ENCODE measurements at places on chromosomes 7 and 10.

DNA sequence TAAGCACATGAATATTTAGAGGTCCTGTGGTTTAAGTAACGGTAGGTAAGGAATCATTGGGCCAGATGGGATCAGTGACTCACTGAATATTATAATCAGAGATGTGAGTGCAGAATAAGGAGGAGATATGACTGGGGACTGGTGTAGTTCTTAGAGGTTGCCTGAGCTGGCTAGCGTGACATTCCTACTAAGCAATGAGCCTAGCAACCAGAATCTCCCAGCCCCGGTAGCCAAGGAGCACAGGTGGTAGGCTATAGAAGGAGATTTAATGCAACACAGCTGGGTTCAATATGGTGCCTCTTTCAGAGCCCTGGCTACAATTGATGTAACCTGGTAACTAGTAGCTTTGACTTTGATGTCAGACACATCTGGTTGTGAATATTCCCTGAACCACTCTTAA lies 641.6 kb downstream of the AUTS2 start:
- no peak for DNase-seq

GRCh38 chr7:36208426-36208825 lies 55.4 kb downstream of the EEPD1 start:
- DNase-seq, result no peak

GRCh38 chr10:105973360-105973759 lies 1191.1 kb downstream of the SORCS1 start:
- no peak for DNase-seq

DNA sequence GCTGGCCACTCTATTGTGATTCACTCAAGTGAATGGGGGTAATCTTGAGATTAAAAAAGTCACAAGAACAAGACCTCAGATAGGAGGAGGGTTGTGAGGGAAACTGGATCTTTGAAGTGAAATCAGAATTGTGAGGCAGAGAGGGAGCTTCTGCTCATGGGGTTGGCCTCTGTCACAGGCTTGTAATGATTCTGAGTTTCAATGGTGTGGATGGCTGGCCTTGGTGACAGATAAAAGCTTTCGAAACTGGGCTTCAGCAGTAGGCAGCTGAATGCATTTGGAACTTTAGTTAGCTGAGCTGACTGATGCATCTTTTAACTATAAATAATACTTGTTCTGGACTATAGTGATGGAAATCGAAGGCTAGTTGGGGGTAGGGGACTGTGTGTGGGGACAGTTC lies 12.2 kb downstream of the TAS2R60 start:
- DNase-seq, result no peak

- DNase-seq, result no peak
Observed at GRCh38 chr7:104986628-104987259, 27.3 kb upstream of the KMT2E start.

GRCh38 chr7:3432911-3433310 lies 131.9 kb downstream of the SDK1 start:
- no peak for DNase-seq

DNA sequence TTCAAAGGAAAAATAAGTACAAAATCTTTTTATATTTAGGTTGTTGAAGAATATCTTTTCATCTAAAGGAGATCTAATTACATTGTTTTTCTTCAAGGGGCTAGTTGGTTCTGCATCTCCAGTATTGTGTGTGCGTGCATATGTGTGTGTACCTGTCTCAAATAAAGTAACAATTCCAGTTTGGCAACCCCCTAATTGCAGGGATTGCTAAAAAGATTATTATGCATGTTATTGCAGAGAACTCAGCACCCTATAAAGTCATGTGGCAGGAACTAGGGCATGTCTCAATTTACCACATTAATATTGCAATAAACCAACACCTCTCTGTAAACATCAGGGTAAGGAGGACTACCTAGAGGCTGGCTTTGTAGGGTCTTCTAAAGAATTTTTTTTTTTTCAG lies 37.0 kb downstream of the MRPS33 start:
- no peak for DNase-seq

DNA sequence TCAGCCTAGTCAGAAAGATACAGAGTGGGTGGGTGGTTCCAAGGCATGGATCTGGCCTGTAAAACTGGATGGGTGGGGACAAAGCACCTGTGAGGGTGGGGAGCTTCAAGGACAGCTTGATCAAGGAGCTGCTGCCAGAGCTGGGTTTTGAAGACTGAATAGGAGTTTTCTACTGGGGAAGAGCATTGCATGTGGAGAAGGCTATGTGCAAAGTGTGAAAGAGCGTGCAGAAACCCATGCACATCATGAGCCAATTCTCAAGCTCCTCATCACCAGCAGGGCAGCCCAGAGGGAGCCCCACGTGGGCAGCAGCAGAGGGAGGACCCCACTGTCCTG lies 58.6 kb downstream of the PDGFA start:
- no peak for DNase-seq

- no peak for DNase-seq
Observed at GRCh38 chr7:77674878-77675277, 21.4 kb upstream of the RSBN1L start.

- no peak for DNase-seq
Observed at GRCh38 chr7:82821037-82821436, 341.6 kb downstream of the PCLO start.

- DNase-seq, result peak; percentile 46
Observed at GRCh38 chr7:152145853-152146466, 120.5 kb downstream of the GALNT11 start.

DNA sequence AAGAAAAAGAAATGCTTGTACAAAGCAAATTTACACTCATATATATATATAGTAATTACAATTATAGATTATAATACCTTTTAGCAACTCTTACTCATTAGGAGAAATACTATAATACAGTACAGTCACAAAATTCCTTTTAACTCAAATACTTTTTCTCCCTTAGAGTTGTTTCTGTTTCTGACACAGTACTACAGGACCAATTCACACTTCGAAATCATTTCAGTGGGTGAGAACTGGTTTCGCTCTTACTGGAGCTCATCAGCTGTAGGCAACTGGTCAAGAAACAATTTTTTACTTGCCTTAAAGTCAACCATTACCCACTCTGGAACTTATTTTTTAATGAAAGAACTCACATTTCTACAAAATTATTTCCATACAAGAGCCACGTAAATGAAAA lies 6.0 kb downstream of the CCDC186 start:
- no peak for DNase-seq

- DNase-seq, result peak; percentile 2
Observed at GRCh38 chr7:94003446-94004023, 620 bp downstream of the BET1 start.

- peak; percentile 63 for DNase-seq
Observed at GRCh38 chr10:22657566-22658225, 56.7 kb downstream of the PIP4K2A start.

- no peak for DNase-seq
Observed at GRCh38 chr10:775245-776075, 86.0 kb upstream of the DIP2C start.

DNA sequence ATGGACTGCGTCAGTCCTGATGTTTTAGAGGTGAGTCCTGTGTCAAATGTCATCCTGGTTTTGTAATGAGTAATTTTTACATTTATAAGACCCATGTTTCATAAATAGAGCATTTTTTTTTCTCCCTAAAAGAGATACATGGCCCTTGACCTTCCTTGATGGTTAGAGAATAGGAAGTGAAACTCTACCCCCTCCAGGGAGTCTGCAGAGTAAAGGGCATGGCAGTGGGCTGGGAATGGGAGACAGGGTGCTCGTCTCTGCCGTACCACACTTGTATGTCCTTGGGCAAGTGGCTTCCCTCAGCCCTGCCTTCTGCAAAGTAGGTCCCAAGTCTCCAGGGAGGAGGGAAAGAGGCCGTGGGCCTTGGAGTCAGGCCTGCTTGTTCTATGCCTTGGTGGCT lies 63.9 kb downstream of the WDFY4 start:
- DNase-seq, result no peak

DNA sequence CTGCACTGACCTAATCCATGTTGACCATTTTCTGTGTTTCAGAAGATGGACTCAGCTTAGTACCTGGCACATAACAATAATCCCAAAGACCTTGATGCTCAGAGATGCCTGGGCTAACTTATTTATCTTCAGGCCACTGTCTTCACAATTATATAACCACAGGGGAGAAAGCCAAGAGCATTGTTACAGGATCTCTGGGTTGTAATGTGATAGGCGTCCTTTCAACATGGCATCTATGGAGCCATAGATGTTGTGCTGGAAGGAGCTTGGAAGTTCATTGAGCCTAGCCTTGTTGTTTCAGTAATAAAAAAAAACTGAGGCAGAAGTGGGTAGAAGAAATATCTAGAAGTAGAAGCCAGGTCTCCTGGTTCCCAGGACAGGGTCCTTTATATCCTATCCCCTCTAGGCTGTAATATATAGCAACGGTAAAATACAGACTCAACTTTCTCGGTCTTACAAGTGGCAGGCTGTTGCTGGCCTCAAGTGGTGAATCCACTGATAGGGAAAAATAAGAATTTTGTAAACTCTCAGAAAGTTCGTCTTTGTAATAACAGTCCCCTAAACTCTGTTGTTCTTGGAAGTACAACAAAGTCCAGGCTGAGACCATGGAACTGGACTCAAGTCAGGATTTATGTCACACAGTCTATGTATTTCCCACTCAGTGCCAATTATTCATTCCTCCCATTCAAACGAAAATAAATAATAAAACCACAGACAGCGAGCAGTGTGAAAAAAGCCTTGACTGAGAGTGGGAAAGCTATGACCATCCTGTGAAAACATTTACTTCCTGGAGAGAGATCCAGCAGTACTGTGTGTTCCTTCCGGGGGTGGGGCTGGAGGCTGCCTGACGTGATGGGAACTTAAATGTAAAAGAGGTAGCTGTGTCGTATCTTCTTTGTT lies 277.6 kb downstream of the REEP3 start:
- DNase-seq, result no peak

DNA sequence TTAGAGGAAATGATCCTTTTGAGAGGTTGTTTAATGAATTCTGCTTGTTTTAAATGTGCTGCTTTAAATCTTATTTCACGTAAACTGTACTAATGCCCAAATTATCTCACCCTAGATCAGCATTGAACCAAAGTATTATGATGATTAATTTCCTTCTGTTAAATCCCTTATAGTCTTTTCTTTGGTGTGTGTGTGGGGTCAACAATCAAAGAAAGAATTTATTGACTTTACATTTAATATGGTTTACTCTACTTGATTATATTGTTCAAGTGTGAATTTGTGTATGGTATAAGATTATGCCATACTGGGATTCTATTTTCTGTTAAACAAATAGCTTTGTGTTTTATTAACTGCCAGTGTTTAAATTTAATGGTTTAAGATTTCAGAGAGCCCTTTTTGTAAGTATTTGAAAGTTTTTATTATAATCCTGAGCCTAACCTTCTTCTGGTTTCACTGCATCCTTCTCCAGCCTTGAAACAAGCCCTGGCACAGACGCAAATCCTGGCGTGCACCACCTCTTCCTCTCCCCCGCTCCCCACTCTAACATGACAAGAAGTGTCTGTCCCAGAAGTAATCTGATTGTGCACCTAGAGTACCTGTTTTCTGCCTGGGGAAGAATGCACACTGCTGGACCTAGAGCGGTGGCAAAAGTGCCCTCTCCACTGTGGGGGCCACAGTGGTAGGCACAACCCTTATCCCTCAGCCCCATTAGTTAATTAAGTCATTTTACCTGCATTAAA lies 70.6 kb downstream of the KAT6B start:
- DNase-seq, result no peak

- no peak for DNase-seq
Observed at GRCh38 chr10:58741673-58742072, 229.0 kb downstream of the BICC1 start.

GRCh38 chr7:103071000-103071399 lies 3.6 kb downstream of the FBXL13 start:
- no peak for DNase-seq

GRCh38 chr7:132450696-132451095 lies 125.6 kb downstream of the PLXNA4 start:
- DNase-seq, result no peak

- DNase-seq, result no peak
Observed at GRCh38 chr10:34960983-34961382, 129.2 kb downstream of the CUL2 start.

- DNase-seq, result no peak
Observed at GRCh38 chr7:122018032-122018431, 126.0 kb downstream of the AASS start.

DNA sequence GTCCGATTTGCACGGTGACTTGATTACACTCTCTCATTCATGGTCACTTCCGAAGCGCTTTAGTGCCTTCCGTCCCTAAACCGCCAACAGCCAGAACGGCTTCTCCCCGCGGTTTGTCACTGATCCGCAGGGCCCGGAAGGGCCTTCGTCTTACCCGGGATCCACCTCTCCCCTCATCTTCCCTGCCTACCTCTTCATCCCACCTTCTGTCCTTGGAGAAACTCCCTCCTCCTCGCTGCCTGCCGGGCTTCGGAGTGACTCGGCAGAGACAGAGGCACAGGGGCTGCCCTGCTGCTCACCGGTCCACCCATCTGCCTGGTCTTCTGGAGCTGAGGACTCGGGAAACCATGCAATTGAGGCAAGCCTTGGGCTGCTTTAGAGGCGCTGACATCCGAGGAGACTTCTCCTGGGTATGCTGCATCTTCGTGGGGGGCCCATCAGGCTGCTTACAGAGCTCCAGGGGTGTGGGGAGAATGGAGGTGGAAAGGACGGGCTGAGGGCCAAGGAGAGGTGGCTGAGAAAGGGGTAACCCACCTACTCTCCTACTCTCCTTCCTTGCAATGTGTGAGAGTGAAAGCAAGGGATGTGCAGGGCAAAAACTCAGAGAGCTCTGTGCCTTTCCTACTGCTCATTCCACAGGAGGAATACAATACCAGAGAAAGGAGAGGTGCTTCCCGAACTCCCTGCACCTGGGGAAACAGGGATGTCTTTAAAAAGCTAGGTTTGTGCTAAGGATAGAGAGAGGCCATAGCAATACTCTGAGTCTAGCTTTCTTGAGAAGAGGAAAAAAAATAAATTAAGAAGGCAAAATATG lies 1.0 kb upstream of the HOXA11 start:
- no peak for DNase-seq

- no peak for DNase-seq
Observed at GRCh38 chr7:5361446-5362127, 62.0 kb downstream of the TNRC18 start.

- no peak for DNase-seq
Observed at GRCh38 chr10:61470740-61471139, 17.6 kb upstream of the TMEM26 start.

GRCh38 chr7:111953611-111954010 lies 252.6 kb downstream of the DOCK4 start:
- no peak for DNase-seq

DNA sequence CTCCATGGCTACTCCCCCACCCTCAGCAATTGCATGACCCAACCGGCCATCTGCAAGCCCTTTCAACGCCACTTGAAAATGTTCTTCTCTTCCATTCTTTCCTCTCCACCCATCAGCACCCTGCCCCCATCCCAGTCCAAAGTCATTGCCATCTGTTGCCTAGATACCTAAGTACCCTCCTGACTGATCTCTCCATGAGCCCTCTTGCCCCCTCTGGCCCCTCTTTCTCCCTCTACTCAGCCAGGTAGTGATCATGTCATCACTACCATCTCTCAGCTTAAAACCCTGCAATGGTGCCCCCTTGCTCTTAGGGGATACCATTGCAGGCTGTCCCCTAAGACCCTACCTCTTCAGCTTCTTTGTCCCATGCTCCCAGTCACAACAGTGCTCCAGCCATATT lies 30.5 kb upstream of the BTRC start:
- no peak for DNase-seq
